ENCODE measurements at places on chromosomes 7 and 10.

- DNase-seq = no peak
Observed at GRCh38 chr7:2409745-2410414, 6.5 kb downstream of the CHST12 start.

DNA sequence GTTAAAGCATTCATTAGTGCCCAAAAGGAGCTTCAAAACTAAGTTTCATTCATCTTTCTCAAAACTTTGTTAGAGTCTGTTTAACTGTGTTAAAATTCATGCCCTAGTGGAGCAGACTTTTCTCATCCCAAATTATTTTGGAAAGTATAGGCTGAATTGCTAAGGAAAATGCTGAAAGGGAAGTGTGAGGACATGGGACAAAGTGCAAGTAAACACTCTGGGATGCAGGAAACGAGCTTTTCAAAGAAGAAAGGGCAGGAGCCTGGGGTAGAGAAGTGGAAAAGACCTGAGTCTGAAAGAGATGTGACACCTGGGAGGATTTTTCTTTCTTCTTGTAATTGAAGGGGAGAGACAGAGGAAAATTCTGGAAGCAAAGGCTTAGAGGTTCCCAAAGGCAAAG lies 93.1 kb upstream of the ANKRD1 start:
- no peak for DNase-seq

- DNase-seq = no peak
Observed at GRCh38 chr10:120422457-120422856, 34.6 kb upstream of the PLPP4 start.

DNA sequence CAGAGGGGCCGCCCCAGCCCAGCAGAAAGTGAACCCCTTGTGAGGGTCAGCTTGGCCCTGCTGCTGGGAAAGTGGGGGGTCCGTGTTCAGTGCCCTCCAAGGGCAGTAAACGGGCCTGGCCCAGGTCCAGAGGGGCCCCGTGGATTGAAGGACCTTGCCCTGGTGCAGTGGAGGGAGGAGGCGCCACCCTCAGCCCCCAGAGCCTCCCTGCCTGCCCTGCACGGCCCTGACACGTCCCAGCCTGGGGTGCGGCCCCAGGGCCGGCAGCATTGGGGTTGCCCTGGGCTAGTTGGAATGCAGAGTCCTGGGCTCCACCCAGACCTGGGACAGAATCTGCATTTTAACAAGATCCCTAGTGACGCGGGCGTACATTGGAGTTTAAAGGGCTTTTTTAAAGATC lies 42.8 kb upstream of the FOXL3 start:
- DNase-seq = no peak

GRCh38 chr7:157360483-157361025 lies 23.8 kb downstream of the DNAJB6 start:
- no peak for DNase-seq

DNA sequence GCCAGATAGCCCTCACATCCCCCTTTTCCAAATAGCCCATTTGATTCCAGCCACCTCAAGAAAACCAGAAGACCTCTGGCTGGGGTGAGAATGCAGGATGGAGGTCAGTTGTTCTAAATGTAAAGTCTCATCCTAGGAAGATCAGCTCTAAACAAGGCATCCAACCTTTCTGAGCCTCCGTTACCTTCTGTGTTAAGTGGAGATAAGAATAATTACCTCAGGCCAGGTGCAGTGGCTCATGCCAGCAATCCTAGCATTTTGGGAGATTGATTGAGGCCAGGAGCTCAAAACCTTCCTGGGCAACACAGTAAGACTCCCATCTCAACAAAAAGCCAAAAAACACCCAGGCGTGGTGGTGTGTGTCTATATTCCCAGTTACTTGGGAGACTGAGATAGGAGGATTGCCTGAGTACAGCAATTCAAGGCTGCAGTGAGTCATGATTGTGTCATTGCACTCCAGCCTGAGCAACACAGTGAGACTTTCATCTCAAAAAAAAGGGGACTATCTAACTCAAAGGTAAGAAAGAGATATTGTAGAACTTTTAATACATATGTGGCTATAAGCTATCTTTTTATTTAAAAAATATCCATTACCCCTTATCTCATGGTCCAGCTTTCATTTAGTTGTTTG lies 43.5 kb downstream of the PRTFDC1 start:
- DNase-seq = no peak

- no peak for DNase-seq
Observed at GRCh38 chr10:116791241-116791640, 48.9 kb upstream of the HSPA12A start.

- no peak for DNase-seq
Observed at GRCh38 chr7:70701991-70702390, 430.0 kb upstream of the GALNT17 start.

DNA sequence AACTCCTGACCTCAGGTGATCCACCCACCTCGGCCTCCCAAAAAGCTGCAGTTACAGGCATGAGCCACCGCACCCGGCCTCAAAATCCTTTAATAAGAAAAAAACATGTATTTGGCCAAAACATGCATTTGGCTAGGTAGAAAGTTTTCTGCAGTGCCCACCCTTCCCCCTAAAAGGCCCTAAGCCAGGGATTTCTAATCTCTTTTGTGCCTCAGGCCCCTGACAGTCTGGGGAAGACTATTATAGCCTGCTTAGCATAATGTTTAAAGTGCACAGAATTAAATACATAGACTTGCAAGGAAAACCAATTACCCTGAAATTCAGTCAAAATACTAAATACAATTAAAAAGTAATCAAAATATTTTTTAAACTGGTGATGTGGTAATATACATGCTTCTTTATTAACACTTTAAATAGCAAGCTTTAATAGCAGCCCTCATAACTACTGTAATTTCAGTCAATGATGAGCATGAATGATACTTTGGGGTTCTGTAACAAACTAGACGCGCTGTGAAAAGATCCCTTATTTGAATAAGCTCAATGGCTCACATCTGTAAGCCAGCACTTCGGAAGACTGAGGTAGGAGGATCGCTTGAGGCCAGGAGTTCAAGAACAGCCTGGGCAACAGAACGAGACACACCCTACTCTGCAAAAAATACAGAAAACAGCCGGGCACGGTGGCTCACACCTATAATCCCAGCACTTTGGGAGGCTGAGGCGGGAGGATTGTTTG lies 29.9 kb downstream of the SPDYE6 start:
- DNase-seq = no peak

DNA sequence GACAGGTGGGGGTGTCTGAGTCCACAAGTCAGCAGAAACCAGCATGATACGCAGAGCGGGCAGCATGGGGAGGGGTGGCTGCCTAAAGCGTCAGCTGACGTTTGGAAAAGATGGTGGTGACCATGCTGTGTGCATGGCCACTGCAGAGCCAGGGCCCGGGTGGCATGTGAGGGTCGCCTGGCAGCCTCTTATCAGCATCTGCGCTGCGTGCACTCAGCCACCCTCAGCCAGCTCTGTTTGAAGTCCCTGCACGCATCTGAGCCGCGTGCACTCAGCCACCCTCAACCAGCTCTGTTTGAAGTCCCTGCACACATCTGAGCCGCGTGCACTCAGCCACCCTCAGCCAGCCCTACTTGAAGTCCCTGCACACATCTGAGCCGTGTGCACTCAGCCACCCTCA lies 61.5 kb downstream of the WDR37 start:
- DNase-seq = no peak

- no peak for DNase-seq
Observed at GRCh38 chr10:18056583-18056982, 83.6 kb upstream of the CACNB2 start.

GRCh38 chr7:105336009-105336408 lies 52.7 kb downstream of the SRPK2 start:
- DNase-seq = no peak

- no peak for DNase-seq
Observed at GRCh38 chr10:76149182-76149581, 717.8 kb downstream of the LRMDA start.

- DNase-seq = no peak
Observed at GRCh38 chr7:70016044-70016770, 417.9 kb downstream of the AUTS2 start.

DNA sequence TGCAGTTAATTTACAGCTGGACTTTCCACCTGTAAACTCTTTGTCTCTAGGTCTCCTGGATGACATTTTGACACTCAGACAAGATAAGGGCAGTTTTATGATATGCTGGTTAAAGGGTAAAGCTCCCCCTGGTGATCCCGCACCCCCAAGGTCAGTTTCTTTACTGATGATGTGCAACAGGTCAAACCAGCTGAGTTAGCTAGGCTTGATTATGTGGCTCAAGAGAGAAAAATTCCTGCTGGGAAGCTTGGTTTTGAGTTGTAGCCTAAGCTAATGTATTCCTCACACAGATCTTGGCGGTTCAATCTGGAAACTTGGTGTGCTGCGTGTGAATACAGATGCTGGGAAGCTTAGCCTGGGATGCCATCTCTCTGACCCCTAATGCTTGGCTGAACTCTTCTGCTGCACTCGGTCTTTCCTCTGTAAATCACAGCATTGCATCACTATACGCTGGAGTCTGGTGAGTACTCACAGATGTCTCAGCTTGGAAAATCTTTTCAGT lies 11.4 kb upstream of the AKR1D1 start:
- no peak for DNase-seq

GRCh38 chr7:133196856-133197612 lies 55.8 kb upstream of the EXOC4 start:
- DNase-seq = no peak

DNA sequence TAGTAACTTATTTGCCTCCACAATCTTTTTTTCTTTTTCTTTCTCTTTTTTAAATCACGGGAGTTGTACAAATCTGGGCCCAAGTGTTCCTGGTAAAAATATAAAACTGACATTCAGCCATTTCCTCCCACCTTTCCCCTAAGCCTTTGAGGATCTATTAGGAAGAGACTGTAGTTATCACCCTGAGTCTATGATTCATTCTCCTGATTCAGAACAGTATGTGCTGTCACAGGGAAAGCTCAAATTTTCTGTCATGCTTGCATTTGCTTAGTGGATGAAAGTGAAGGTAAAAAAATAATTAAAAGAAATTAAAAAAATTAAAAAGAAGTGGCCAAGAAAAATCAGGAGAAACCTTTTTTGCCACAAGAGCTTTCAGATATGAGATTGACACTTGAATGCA lies 71.7 kb downstream of the KIF20B start:
- DNase-seq = no peak

- DNase-seq = no peak
Observed at GRCh38 chr7:122532406-122533269, 166.3 kb downstream of the RNF133 start.

- DNase-seq = no peak
Observed at GRCh38 chr10:14605231-14605925, 169.3 kb downstream of the FAM107B start.

DNA sequence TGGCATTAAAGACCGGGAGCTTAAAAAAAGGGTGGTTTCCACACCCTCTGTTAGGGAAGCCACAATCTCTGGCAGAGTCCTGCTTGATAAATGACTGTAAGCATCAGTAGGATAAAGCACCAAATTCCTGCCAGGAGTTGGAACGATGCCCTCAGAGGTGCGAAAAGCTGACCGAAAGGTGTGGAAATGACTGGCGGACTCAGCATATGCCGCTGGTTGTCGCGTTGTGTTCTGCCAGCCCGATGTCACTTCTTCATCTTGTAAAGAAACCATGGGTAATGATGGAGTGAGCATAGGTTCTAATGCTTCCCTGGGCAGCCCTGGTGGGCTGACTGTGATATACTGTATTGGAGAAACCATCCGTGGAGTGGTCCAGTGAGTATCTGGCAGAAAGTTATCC lies 62.4 kb downstream of the KIAA1549 start:
- no peak for DNase-seq

GRCh38 chr10:5942001-5942400 lies 35.3 kb downstream of the IL15RA start:
- no peak for DNase-seq

GRCh38 chr10:71737001-71737833 lies 17.6 kb upstream of the C10orf105 start:
- no peak for DNase-seq

GRCh38 chr10:73648975-73649829 lies 6.6 kb downstream of the SYNPO2L start:
- DNase-seq = no peak

- DNase-seq = no peak
Observed at GRCh38 chr7:68205826-68206225, 1209.2 kb downstream of the TYW1 start.

- no peak for DNase-seq
Observed at GRCh38 chr7:75900617-75901315, 14.2 kb upstream of the POR start.

DNA sequence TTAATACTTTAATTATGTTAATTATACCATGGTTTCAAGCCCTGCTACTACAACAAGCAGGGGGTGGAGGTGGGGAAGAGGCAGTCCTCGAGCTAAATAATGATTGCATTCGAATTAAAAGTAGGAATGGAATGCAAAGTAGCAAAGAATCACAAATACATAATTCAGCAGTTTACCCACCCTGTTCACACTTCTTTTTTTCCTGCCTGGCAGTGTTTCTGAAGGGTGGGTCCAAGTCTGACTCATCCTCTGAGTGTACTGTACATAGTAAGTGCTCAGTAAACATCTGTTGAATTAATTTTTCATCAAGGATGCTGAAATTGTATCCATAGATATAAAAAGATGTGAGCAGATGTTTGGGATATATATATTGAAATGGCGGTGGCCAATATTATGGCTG lies 778.8 kb downstream of the LRMDA start:
- no peak for DNase-seq

- no peak for DNase-seq
Observed at GRCh38 chr10:78771808-78772455, 296.8 kb upstream of the ZMIZ1 start.

DNA sequence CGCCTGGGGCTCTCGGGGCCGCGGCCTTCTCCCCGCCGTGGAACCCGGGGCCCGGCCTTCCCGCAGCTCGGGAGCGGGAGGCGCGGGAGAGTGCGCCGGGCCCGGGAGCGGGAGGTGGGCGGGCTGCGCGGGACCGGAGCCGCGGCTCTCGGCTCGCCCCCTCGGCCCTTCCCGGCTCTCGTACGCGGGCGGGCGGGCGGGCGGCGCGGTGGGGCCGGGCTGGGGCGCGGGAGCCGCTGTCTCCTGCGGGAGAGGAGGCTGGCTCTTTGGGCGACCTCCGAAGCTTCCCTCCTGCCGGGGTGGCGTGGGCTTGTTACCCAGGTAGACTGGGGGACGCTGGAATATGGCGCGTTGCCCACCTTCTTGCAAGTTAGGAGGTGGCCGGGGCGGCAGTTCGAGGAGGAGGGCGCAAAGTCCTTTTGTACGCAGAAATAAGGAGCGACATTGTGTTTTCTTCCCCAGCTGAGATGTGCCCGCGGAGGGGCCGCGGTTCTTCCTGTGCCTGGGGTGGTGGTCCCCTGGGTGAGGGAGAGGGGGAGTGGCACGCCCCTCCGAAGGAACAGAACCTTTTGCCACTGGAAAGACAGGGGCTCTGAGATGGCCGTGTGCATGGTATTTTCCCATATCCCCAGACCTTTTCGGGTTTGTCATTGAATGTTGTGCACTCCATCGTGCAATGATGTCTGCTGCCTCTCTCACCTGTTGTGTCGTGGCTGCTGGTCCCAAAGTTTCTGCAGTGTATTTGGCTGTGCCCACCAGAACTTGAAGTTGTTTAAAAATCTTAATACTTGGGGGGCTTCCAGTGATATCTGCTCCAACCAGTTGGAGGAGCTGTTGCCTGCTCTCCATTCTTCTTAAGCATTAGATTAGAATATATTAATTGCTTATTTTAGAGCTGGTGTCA lies 844 bp downstream of the NRF1 start:
- no peak for DNase-seq

All from activated CD4-positive, CD25-positive, alpha-beta regulatory T cell treated with anti-CD3 and anti-CD28 coated beads, Interleukin-2, amount 50 U/mL, for 16 hours (primary cell).